ENCODE measurements at places on chromosomes 12 and 14. TPM values are rescaled to one million over a fixed set of nuclear protein-coding genes. Genes with fewer than 3 reads are reported as not detected.
A peak's percentile ranks its signal among the peaks of the same experiment; 100 is the strongest.

RPGRIP1 gene
- total RNA-seq = not detected

KCTD10 gene
- total RNA-seq = 47.5 TPM

PROX2 gene
- total RNA-seq = not detected

KERA gene
- not detected for total RNA-seq

RPS6KL1 gene
- total RNA-seq = 9.6 TPM

AMDHD1 gene
- total RNA-seq = 0.21 TPM

MMP14 gene
- total RNA-seq = 3.2 TPM

HECTD4 gene
- 33.6 TPM for total RNA-seq

CD69 gene
- total RNA-seq = 111 TPM

TMPRSS12 gene
- not detected for total RNA-seq

DEGS2 gene
- total RNA-seq = 0.35 TPM

DNA sequence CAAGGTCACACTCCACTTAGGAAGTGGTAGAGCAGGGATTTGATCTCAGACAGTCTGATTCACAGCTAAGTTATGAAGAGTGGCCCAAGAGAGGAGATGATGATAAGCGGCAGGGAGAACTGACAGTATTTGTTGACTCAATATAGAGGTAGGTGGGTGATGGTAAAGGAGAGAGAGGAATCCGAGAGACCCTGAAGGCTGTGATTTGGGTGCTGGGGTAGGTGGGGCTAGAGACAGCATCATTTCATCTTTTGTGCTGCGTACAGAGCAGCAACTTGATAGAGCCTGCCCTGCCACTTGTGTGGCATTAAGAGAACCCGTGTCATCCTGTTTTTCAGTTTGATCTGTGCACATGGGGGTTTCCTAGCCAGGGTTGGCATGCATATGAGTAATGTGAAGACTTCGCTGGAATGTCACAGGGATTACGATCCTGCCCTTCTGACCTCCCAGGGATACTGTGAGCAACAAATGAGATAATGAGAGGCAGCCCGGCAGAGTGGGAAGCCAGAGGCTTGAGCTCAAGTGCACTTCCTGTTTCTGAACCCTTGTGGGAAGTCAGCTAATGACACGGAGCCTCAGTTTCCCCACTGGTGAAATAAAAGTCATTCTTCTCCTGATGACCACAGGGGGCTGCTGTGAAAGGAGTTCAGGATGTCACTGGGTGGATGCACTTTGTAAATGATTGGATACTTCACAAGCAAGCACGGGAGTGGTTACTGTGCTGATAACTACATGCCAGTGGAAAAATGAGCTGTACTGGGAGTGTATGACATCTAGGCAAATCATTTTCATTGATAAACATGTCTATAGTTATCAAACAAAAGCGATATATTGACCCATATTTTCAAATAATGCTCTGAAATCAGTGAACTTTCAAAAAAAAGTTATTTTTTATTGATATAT, 59.5 kb upstream of the IGF1 start:
- H3K27ac ChIP-seq = no peak overlapping the region
- no peak overlapping the region for H3K4me3 ChIP-seq
- no peaks in the 10 kb centered on the region for H3K27me3 ChIP-seq
- DNase-seq = no peak
- no peaks in the 10 kb centered on the region for H3K36me3 ChIP-seq

GRCh38 chr14:21414137-21414631, 30.4 kb upstream of the SUPT16H start:
- H3K27me3 ChIP-seq = no peaks in the 10 kb centered on the region
- H3K4me3 ChIP-seq = peak overlapping the region; percentile 11
- peaks cover 67% of the 10 kb centered on the region for H3K36me3 ChIP-seq
- no peak for DNase-seq
- H3K27ac ChIP-seq = peak overlapping the region; percentile 86
- peaks cover 14% of the 10 kb centered on the region for H3K4me1 ChIP-seq

- no peaks in the 10 kb centered on the region for H3K27me3 ChIP-seq
- H3K27ac ChIP-seq = no peak overlapping the region
- DNase-seq = no peak
- peaks cover 44% of the 10 kb centered on the region for H3K36me3 ChIP-seq
Measured at GRCh38 chr14:65709576-65709975, 297.0 kb downstream of the FUT8 start.

DNA sequence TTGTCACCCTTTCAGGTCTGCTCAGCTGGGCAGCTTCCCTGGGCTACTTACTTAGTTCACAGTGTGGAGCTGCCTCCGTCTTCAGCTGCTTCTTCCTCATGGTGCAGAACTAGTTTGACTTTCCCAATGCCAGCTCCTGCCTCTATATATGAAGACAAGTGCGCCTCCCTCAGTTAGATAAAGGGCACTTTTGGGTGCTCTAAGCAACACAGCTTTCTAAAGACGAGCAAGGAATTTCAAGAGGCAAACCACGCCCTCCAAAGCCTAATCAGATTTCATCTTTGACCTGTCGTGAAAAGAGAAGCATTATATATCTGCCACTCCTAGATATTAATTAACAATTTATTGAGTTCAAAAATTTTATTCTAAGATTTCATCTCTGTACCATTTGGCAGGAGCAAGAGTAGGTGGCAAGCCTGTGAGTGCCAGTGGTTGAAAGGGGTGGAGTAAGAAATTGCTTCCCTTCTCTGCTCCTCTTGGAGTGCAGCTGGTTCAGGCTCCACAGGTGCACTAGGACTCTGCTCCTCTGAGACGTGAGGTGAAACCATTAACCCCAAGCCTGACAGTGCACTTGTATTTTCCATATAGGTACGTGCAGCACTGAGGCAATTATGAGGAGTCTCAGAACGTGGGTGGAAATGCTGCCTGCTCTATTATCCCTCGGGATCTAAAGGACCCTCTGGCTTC, 2.1 kb upstream of the SLC11A2 start:
- H3K27ac ChIP-seq = no peak overlapping the region
- peak overlapping the region; percentile 47 for H3K4me3 ChIP-seq
- peaks cover 34% of the 10 kb centered on the region for H3K4me1 ChIP-seq
- H3K36me3 ChIP-seq = peaks cover 10% of the 10 kb centered on the region
- peaks cover 9% of the 10 kb centered on the region for H3K27me3 ChIP-seq

DNA sequence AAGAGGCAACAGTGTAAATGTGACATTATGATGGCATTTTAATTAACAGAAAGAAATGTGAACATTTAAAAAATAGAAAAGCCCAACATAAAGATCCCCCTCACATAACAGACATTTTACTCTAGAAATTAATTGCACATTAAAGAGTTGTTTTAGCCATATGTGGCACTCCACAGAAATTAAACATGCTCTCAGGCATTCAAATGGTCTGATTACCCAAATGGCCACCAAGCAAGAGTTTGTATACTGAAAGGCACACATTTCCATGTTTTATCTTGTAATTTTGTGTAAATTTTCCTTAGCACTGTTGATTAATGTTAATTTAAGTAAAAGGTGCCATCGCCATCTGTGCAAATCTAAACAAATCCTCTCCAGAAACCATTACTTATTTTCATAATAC, 43.5 kb downstream of the GTF2A1 start:
- H3K4me3 ChIP-seq = no peak overlapping the region
- H3K36me3 ChIP-seq = peaks cover 26% of the 10 kb centered on the region
- H3K27ac ChIP-seq = no peak overlapping the region
- no peak for DNase-seq
- H3K4me1 ChIP-seq = peaks cover 15% of the 10 kb centered on the region

GRCh38 chr12:114767906-114768722, 84.1 kb upstream of the TBX3 start:
- H3K4me1 ChIP-seq = no peaks in the 10 kb centered on the region
- no peaks in the 10 kb centered on the region for H3K27me3 ChIP-seq
- H3K27ac ChIP-seq = no peak overlapping the region
- no peak for DNase-seq

DNA sequence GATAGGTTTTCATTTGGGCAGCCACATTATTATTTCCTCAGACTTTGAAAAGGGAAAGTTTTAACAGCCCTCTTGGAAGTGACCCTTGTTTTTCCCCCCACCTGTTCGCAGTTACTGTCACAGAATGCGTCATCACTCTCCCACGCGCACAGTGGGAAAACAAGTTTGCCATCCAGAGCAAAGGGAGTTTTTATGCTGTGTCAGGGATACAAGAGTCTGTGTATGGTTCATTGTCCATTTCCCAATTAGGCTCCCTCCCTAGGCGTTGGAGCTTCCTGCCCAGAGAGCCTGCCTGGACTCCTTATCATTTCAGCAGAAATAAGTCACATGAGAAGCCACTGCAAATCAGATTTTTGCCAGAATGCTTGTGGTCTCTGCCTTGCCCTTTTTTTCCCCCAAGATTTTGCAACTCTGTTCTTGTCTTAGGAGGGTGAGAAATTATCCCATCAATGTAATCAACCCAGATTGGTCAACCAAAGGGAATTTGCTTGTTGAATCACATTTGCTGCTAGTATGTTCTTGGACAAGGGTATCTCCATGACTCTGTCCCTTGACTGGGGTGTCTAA, 104.1 kb downstream of the IGF1 start:
- H3K4me3 ChIP-seq = no peak overlapping the region
- peaks cover 4% of the 10 kb centered on the region for H3K4me1 ChIP-seq
- no peak overlapping the region for H3K27ac ChIP-seq
- H3K36me3 ChIP-seq = no peaks in the 10 kb centered on the region
- DNase-seq = no peak
- H3K27me3 ChIP-seq = no peaks in the 10 kb centered on the region

DNA sequence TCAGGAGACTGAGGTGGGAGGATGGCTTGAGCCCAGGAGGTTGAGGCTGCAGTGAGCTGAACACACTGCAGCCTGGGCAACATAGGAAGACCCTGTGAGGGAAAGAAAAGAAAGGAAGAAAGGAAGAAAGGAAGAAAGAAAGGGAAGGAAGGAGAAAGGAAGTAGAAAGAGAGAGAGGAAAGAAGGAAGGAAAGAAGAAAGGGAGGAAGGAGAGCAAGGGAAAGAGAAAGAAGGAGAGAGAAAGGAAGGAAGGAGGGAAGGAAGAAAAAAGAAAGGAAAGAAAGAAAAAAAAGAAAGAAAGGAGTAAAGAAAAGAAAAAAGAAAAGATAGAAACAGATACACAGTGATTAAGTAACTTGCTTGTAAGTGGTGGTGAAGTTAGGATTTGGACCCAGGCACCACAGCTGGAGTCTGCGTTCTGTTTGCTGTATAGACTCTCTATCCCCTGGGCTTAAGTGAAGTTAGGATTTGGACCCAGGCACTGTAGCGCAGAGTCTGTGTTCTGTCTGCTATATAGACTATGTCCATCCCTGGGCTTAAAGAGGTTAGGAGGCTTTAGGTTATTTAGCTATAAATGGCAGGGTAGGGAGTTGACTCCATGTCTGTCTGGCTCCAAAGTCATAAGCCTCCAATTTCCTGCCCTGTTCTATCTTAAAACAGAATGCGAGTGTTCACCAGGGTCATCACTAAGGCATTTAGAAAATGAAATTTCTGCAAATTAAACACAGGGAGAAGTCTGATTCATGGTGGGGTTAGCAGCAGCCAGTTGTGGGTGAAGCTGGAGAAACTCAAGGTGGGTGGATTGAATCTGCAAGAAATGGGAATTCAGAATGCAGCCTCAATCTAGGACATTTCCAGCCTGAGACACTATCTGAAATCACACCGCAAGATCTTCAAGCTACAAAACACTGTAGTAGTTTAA, 13.3 kb upstream of the C12orf75 start:
- H3K27ac ChIP-seq = no peak overlapping the region
- H3K36me3 ChIP-seq = peaks cover 19% of the 10 kb centered on the region
- H3K4me3 ChIP-seq = no peak overlapping the region
- no peak for DNase-seq

DNA sequence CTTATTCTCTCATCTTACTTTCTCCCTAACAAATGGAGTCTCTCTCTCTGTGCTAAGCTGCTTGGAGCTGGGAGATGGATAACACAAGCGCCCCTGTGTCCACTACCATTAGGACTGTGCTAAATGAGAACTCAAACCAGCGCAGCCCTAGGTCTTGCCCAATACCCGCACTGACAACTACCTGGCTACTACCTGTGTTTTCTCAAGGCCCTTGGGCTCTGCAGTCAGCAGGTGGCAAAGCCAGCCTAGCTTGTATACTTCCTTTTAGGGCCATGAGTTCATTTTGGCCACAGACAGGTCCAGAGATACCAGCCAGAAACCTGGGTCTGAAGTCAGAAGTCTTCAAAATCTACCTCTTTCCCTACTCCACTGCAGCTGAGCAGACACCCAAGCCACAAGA, 13.0 kb upstream of the SLCO1B1 start:
- no peak overlapping the region for H3K27ac ChIP-seq
- no peaks in the 10 kb centered on the region for H3K27me3 ChIP-seq
- no peaks in the 10 kb centered on the region for H3K36me3 ChIP-seq
- H3K4me3 ChIP-seq = no peak overlapping the region
- H3K4me1 ChIP-seq = no peaks in the 10 kb centered on the region
- no peak for DNase-seq

DNA sequence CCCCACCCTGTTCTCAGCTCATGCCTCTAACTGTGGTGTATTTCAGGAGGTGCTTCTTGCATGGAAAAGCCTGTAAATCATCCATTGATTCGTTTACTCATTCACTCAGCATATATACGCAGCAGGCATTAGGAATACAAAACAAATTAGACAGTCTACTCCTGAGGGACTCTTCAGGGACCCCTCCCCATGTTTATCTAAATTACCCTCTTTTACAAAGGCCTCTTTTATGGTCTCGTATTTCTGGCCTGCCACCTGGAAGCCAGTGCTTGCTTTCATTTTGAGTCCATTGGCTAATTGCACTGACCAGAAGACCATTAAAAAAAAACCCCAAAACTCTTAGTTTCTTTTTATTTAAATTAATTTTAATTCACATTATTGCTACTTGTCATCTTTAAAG, 134.4 kb downstream of the DACT1 start:
- no peak overlapping the region for H3K4me3 ChIP-seq
- no peaks in the 10 kb centered on the region for H3K4me1 ChIP-seq
- no peaks in the 10 kb centered on the region for H3K27me3 ChIP-seq
- H3K27ac ChIP-seq = no peak overlapping the region

GRCh38 chr12:118925407-118925806, 55.9 kb upstream of the SRRM4 start:
- no peaks in the 10 kb centered on the region for H3K36me3 ChIP-seq
- DNase-seq = no peak
- no peak overlapping the region for H3K4me3 ChIP-seq
- H3K27ac ChIP-seq = no peak overlapping the region

GRCh38 chr12:45669093-45669492, 60.4 kb upstream of the ARID2 start:
- peaks cover 17% of the 10 kb centered on the region for H3K27me3 ChIP-seq
- H3K36me3 ChIP-seq = peaks cover 2% of the 10 kb centered on the region
- peaks cover 32% of the 10 kb centered on the region for H3K4me1 ChIP-seq
- peak overlapping the region; percentile 48 for H3K27ac ChIP-seq
- DNase-seq = peak; percentile 66

DNA sequence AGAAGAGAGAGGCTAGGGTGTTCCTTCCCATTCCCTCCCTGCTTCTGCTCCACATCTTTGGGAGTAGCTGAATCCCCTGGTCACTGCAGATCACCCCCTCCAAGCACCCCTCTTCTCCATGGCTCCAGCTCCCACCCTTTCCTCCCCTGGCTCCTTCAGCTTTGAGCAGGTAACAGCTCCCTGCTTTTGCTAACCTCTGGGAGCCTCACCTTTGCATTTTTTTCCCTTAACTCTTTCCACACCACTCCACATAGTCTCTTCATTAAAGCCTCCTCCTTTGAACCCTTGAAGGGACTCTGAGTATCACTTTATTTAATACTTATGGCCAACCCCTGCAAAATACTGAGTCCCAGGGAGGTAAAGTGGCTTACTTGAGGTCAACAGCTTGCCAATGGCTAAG, 25.7 kb upstream of the SERPINA6 start:
- H3K4me1 ChIP-seq = peaks cover 1% of the 10 kb centered on the region
- no peak for DNase-seq
- H3K27ac ChIP-seq = no peak overlapping the region
- peaks cover 10% of the 10 kb centered on the region for H3K27me3 ChIP-seq

All from activated CD4-positive, alpha-beta T cell treated with anti-CD3 and anti-CD28 coated beads, Interleukin-2, amount 10 ng/mL, durations not matched to agents 24 days and 14 days (primary cell).